Islet precursor cell (in vitro differentiated cells): ENCODE measurements at places on chromosomes 6 and 20.

DNA sequence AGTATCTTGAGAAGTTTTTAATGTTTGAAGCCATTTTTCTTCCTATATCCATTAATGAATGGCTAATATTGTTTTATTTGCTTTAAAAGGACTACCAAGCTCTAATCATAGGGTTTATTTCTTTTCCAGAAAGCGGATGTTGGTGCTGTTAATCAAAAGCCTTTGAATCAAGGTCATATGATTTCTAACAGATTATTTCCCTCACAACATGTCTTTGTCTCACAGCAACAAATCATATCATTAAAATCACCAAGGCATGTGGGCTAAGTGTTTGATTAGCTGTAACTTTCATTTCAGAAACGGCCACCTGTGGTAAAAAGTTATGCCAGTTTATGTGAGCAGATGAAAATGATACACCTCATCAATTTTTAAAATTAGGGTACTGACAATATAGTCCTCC, 21.7 kb downstream of the TRAF3IP2 start:
- DNase-seq = no peak

DNA sequence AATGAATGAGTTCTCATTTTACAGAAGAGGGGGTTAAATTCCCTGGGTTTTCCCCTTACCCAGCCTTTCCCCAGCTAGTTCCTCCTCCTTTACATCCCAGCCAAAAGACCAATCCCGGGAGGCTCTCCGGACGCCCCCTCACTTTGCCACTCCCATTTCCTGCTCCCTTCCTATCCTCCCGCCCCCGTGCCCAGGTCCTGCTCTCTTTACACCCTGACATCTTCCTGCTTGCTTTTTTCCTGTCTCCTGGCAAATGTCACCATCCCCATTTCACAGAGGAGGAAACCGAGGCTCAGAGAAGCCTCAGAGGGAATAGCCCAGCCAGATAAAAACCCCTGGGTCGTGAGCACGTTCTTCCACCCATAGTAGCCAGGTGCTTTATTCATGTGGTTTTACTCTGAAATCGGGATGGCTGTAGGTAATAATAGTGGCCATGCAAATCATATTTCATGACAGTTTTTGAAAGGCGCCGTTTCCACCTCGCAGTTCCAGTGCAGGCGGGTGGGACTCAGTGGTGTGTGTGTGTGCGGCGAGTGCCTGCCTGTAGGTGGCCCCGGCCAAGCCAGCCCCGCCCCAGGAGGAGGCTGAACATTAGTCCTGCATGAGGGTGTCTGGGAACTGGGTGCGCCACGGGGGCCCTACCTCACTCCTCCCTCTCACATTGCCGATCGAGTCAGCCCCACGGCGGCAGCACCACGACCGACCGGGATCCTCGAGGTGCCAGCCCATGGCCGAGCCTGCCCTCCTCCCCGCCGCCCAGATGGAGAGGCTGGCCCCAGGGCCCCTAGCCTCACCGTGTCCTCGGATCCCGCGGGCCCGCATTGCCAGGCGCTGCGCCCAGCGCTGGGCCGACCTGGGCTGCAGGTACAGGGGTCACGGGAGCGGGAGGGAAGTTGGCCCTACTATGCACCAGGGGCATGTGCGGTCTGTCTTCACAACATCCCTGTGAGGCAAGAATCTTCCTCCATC, at the start of gene ARHGAP40:
Gene ARHGAP40 (plus strand): TSS at position 594 of the 969 bp plus-strand sequence.
- peak; percentile 86 for DNase-seq

- DNase-seq = no peak
These were observed 443.8 kb upstream of the GJE1 start for GRCh38 chr6:141688916-141689315.

- DNase-seq = peak; percentile 34
These were observed 17.1 kb upstream of the CST9L start for GRCh38 chr20:23585449-23585807.

- peak; percentile 79 for DNase-seq
These were observed 52.5 kb downstream of the ALDH5A1 start for GRCh38 chr6:24547243-24547642.

- DNase-seq = peak; percentile 71
These were observed 32.5 kb upstream of the DLGAP4 start for GRCh38 chr20:36273414-36274180.
